ENCODE measurements at places on chromosomes 1 and 21.

GRCh38 chr1:99216956-99217355 is 47.3 kb upstream of the PLPPR4 start:
- no peak for DNase-seq

DNA sequence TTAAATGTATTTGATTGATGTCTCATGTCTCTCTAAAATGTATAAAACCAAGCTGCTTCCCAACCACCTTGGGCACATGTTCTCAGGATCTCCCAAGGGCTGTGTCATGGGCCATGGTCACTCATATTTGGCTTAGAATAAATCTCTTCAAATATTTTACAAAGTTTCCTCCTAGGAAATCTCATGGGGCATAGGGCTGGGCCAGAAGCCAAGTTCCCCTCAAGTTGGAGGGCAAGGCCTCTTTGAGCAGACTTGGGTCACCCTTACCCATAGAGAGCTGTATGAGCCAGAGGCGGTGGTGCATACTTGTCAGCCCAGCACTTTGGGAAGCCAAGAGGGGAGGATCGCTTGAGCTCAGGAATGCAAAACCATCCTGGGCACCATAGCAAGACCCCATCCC is 2.3 kb upstream of the FBXO42 start:
- no peak for DNase-seq

- DNase-seq = no peak
Observed at GRCh38 chr1:37181425-37181824, 147.1 kb upstream of the GRIK3 start.

DNA sequence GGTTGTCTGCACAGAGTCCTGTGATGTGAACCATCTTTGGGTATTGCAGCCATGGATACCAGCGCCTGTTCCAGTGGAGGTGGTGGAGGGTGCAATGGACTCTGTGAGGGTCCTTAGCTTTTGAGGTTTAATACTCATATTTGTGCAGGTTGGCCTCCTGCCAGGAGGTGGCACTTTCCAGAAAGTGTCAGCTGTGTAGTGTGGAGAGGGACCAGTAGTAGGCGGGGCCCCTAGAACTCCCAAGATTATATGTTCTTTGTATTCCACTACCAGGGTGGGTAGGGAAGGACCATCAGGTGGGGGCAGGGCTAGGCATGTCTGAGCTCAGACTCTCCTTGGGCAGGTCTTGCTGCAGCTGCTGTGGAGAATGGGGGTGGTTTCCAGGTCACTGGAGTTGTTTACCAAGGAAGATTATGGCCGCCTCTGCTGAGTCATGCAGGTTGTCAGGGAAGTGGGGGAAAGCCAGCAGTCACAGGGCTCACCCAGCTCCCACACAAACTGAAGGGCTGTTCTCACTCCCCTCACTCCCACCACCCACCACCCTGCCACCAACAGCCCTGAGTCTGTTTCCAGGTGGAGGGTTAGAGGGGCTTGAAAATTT is 31.2 kb upstream of the ZNF678 start:
- no peak for DNase-seq

DNA sequence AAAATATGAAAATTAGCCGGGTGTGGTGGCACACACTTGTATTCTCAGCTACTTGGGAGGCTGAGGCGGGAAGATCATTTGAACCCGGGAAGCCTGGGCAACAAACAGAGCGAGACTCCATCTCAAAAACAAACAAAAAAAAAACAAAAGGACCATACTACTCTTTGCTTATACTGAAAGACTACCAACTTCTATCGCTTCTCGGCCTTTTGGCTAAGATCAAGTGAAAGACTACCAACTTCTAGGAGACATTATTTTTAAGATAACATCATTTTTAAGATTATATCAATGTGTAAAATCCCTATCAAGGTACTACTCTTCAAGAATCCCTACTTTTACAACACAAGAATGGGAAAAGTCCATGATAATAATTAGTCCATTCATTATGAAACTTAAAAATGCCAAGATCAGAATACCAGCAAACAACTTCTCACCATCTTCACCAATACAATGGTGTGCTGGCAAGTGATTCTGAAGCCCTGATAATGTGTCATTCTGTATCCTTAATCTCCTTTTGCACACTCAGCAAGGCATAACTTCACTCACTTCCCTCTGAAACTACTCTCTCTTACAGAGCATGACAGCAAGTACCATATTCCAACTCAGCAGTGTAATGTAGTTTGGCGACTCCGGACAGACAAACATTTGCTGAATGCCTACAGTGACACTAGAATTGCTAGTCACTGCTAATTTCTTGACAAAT is 1.7 kb downstream of the PTP4A2 start:
- no peak for DNase-seq

DNA sequence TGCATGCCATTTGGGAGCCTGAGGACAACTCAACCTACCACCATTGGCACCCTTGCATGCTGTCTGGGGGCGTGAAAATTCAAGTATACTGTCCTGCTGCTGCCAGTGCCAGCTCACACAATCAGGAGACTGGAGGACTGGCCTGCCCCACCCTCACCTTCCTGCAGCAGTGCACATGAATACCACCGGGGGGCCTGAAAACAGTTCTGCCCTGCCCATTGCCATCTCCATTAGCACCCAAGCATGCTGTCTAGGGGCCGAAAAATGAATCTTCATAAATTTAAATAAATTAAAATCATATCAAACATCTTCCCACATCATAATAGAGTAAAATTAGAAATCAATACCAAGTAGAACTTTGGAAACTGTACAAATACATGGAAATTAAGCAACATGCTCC is 322.1 kb upstream of the TMPRSS15 start:
- DNase-seq = no peak

DNA sequence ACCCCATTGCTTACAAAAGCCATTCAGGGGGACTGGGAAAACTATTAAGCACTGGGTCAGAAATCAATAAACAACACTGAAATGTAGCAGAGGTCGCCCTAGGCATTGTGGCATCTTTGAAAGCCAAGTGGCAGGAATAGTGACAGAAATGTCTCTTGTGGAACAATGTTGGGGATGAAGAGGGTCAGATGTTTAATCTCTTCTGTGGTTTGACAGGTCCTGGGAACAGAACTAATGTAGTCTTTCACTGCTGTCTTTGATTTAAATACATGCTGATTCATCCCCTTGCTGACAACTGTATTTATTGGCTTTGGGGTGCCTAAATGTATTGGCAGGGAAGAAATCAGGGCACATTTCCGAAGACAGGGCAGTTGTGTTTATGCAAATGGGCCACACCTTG is 194.8 kb downstream of the ATG4C start:
- DNase-seq = no peak

DNA sequence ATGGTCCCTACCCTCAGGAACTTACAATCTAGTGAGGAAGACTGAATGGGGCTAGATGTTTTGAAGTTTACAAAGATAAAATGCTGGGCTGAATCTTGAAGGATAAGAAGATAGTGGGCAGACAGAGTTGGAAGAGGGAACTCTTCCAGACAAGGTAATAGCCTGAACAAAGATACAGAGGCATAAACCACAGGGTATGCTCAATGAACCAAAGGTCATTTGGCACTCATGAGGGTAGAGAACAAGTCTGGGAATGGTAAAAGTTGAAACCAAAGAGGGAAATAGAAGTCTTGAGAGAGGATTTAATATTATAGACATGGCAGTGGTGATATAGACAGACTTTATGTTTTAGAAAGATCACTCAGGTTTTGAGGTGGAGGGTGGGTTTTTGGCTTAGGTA is 48.1 kb upstream of the ZSWIM5 start:
- DNase-seq = no peak

DNA sequence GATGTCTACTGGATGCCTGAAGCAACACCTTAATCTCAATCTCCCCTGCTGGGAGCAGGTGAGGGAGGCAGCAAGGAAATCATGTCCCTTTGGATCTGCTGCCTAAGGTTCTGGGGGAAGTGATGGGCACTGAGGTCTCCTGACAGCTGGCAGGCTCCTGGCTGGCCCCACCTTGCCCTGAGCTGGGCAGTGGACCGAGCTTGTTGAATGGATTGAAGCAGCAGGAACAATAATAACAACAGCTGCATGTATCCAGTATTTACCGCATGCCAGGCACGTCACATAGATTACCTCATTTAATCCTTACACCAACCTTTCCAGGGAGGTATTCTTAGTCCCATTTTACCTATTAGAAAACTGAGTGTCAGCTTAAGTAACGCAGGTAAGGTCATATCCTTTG is 133.9 kb downstream of the PLXNA2 start:
- DNase-seq = no peak

- no peak for DNase-seq
Observed at GRCh38 chr1:192713921-192714320, 78.0 kb downstream of the RGS13 start.

DNA sequence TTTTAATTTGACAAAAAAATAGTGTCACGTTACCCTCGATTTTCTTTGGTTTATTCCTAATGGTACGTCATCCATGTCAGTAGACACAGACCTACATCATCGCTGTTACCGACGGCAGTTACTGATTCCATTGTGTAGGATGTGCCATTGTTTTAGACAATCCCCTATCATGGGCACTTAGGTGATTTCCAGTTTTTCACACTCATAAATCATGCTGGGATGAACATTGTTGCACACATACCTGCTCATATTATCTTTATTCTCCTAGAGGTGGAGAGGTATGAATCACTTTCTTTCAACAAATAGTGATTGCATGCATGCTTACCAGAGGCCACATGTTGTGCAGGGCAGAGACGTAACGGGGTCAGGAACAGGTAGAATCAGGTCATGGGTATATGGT is 79.7 kb upstream of the EFHD2 start:
- no peak for DNase-seq

DNA sequence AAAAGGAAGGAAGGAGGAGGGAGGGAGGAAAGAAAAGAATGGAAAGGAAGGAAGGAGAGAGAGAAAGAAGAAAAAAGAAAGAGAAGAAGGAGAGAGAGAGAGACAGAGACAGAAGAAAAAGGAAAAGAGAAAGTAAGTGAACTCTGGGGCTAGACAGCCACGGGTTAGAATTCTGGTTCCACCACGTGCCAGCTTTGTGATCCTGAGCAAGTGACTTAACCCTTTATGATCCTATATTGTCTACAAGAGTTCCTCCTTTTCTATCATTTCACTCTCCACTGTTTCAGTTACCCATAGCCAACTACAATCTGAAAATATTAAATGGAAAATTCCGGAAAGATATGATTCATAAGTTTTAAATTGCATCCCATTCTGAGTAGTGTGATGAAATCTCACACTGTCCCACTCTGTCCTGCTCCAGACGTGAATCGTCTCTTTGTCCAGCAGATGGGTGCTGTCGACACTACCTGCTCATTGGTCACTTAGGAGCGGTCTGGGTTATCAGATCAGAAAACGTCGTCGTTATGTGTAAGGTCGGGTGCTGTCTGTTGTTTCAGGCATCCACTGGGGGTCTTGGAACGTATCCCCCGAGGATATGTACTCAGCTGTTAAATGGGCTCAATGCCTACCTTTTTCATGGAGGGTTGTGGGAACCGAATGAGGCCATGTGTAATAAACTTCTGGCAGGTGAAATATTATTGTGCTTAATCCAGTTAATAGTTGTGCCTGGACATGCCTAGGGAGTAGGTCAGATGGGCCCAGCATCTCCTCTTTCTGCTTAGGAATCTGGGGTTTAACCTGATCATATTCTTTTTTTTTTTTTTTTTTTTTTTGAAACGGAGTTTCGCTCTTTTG is 19.1 kb downstream of the TMEM51 start:
- no peak for DNase-seq

DNA sequence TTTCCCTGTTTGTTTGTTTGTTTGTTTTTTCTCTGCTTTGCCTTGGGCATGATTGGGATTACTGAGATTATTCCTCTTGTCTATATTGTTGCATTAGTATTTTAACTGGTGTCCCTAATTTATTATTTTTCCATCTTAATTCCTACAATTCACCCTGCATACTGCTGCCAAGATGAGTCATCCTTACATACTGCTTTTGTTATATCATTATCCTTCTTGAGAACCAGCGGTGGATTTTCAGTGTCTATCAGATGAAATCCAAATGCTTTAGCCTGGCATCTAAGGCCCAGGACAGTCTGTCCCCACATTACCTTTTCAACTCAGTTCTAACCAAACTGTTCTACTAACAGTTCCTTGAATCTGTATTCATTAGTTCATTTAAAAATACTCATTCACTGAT is 101.7 kb downstream of the OLFML2B start:
- DNase-seq = no peak

DNA sequence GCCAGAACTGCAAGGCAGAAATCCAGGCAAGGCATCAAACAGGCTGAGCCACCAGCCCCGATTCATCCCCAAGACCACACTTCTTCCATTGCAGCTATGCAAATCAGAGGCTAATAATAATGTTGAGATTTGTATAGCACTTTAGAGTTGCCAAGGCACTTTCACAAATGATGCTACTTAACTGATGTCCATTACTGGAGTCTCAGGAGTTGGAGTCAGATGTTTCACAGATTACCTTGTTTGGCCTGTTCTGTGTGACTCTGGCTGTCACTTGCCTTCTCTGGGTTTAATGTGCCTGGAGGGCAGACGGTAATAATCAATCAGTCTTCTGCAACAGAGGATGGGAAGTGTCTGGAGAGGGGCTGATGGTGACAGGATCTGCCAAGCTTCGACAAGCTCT is 40.8 kb upstream of the MPZL1 start:
- DNase-seq = no peak

DNA sequence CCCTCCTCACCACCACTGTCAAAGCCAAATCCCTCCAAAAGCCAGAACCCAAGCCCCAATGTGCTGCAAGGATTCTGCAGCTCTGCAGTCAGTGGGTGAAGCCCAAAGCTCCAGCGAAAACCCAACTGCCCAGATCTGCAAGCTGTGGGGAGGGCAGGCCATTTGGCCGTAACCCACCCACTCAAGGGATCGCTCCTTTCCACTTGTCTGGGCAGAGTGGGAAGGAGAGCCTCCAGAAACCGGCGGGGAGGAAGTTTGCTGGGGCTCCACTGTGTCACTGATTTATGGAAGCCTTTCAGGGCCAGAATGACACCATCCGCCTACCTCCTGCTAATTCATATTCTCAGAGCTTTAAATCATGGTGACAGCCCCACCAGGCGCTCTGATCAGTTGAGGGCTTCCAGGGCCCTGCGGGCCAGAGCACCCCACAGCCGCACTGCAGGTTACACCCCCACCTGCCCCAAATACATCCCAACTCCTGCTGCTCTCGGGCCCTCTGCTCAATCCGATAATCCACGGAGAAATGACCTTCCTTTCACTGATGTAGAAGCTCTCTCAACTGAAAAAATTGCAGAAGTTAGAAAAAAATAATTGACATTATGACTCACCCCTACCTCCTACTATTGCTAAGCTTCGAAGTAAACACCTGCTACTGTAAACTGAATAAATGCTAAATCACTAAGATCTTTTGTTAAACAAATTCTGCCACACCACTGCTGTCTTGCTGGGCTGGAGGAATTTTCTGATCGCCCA is 40.6 kb upstream of the RAB4A start:
- DNase-seq = no peak

DNA sequence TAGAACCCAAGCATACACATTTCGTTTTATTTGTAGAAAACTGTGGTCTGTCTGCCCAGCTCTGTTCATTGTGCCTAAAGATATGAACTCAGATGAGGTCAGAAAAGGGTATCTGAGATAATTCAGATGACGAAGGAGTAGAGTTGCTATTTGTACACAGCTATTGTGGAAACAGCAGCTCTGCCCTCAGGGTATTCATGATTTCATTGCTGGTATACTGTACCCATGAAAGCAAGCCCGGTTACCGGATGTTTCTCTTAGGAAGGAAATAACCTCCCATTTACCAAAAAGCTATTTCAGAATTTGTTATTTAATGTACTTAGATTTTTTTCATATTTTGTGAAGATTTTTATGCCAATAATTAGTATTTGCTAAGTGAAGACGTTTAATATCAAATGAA is 37.8 kb downstream of the SMAP2 start:
- no peak for DNase-seq

- no peak for DNase-seq
Observed at GRCh38 chr1:23202263-23202749, 15.0 kb downstream of the HTR1D start.
